Naive B cell (primary cell): ENCODE measurements at places on chromosomes 5 and 9. TPM values are rescaled to one million over a fixed set of nuclear protein-coding genes. Genes with fewer than 3 reads are reported as not detected.

- H3K27me3 ChIP-seq: no peaks in the 10 kb centered on the region
- DNase-seq: no peak
- peaks cover 5% of the 10 kb centered on the region for H3K36me3 ChIP-seq
Observed at GRCh38 chr5:138359621-138360020, 7.1 kb downstream of the KDM3B start.

- H3K4me3 ChIP-seq: no peak overlapping the region
- no peaks in the 10 kb centered on the region for H3K36me3 ChIP-seq
- DNase-seq: no peak
- H3K27me3 ChIP-seq: peaks cover under 1% of the 10 kb centered on the region
Observed at GRCh38 chr9:27659001-27659400, 85.7 kb upstream of the C9orf72 start.

The ST8SIA4 gene
- polyA plus RNA-seq: 26.4 TPM

The SARDH gene
- not detected for polyA plus RNA-seq

The VCAN gene
- 2.1 TPM for polyA plus RNA-seq

The MARCOL gene
- not detected for polyA plus RNA-seq
